ENCODE measurements at places on chromosomes 16 and 17.

- DNase-seq = no peak
Measured at GRCh38 chr16:58904291-58904690, 170.2 kb upstream of the GOT2 start.

GRCh38 chr16:75236232-75236631, 15.2 kb downstream of the BCAR1 start:
- DNase-seq = peak; percentile 51

DNA sequence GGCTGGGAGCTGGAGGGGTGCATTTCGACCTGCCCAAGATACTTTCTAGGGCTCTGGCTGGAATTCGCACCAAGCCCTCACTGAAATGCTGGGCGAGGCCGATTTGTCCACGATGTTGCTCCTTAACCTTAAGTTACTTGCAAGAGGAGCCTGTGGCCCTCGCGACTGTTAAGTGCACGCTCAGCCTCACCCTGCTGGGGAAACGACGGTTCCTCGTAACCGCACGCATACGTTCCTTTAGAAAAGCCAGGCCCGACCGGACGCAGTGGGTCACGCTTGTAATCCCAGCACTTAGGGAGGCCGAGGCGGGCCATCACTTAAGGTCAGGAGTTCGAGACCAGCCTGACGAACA, 607 bp upstream of the NCOR1 start:
- DNase-seq = peak; percentile 28

DNA sequence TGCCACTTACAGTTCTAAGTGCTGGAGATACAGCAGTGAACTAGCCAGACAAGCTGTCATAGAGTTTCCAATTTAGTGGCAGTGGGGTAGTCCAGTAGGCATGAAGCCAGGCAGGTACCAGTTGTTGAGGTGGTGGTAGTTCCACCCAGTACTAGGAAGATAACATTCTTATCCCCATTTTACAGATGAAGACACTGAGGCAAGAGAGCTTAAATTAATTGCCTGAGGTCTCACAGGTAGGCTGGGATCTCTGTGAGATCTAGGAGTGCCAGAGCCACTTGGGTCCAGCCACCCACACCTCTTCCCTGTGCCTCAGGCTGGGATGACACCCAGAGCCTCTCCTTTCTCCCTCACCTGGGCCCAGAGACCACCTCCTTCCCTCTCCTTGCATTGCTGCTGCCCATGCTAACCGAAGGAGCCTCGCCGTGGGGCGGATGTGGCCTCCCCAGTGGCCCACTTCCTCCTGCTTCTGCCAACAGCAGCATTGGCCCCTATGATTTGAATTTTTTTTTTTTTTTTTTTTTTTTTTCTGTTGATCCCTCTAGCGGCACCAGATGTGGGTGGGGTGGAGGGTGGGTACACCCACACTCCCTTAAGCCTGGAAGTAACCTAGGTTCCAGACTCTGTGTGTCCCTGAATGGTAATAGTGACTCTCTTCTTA, 114.0 kb downstream of the PRKCB start:
- peak; percentile 69 for DNase-seq

- no peak for DNase-seq
Measured at GRCh38 chr17:4891411-4892410, 7.6 kb upstream of the C17orf107 start.

GRCh38 chr16:20621406-20621805, 45.2 kb upstream of the ACSM2B start:
- no peak for DNase-seq

DNA sequence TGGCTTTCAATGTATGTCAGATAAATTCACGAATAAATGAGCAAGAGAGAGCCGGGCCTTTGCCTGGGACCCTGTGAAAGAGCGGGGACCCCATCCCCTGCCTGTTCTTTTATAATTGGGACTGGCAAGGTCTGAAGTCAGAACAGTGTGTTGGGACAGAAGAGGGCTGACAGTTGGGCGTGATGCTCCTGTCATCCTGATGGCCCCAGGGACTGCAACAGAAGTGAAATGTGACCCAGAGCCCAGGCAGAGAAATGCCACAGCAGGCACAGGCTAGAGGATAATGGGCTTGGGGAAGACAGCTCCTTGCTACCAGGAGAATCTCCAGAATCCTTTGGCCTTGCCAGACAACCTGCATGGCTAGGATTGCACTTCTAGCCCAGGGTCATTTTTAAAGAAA, 37.9 kb downstream of the GSG1L start:
- DNase-seq = no peak

GRCh38 chr17:57747221-57748017, 2.3 kb upstream of the CCDC182 start:
- DNase-seq = peak; percentile 59

- DNase-seq = peak; percentile 45
Measured at GRCh38 chr17:7932949-7933348, 943 bp downstream of the CNTROB start.

GRCh38 chr17:73316919-73317505, 5.2 kb upstream of the CDC42EP4 start:
- no peak for DNase-seq

DNA sequence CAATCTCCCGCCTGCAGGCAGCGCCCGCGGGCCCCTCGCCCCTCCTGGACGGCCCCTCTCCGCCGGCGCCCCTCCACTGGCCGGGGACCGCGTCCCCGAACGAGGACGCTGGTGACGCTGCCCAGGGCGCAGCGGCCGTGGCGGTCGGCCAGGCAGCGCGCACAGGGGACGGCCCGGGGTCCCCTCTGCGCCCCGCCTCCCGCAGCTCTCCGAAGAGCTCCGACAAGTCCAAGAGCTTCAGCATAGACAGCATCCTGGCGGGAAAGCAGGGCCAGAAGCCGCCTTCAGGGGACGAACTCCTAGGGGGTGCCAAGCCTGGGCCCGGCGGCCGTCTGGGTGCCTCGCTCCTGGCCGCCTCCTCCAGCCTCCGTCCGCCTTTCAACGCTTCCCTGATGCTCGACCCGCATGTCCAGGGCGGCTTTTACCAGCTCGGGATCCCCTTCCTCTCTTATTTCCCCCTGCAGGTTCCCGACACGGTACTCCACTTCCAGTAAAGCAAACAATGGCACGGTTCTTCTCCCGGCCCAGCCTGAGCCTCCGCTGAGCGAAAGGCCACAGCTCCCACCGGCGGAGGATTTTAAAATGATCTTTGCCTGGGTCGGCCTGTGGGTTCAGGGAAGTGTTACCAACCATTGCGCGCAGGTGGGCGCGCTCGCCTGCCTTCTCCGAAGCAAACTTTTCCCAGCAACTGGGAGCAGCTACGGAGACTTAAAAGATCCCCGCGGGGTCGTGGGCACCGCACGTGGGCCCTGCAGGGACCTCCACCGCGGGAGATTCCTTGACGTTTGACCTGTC, 1.1 kb downstream of the FOXL1 start:
- no peak for DNase-seq

DNA sequence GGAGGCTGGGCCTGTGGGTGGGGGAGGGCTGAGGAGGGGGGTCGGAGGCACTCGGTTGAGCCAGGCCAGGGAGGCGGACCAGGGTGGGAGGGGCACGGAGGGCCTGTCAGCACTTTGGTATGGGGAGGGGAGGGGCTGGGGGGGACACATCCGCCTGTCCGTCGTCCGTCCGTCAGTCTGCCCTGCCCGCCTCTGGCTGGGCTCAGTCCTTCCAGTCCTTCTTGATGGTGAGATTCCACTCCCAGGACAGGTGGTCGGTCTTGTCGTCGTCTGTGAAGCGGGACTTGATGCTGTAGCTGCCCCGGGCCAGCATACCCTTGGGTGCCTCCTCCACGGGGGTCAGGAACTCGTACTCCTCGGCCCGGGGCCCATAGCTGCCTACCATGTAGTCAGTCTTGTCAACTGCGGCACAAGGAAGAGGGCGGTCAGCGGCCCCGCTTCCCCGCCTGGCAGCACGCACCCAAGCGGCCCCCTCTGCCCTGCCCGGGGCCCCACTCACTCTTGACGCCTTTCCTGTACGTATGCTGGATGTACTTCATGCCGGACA, 2.4 kb downstream of the ARHGDIA start:
- DNase-seq = no peak

DNA sequence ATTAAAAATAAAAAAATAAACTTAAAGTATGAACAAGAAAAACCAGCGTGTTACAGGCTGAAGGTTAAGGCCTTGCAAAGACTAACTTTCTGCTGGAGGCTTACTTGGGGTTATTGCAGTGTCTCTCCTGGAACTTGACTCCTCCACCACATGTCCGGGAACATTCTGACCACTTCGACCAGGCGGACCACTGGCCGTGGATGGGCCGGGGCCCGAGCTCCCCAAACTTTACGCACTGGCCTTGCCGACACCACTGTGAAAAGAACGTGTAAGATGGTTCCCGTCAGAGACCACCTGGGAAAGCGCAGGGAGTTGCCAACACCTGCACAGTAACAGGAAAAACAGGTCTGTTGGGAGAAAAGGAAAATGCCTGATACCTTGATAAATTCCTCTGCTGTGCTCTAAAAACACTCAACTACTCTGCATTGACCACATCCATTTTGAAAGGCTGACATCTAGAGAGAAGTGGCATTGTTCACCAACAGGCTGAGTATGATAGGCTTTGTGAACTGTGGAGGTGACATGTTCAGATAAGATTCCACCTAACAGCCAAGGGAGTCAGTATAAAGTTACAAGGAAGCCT, 99.1 kb downstream of the ADAMTS18 start:
- no peak for DNase-seq

GRCh38 chr17:4588898-4589625, 4.7 kb downstream of the SMTNL2 start:
- DNase-seq = no peak

GRCh38 chr16:1157639-1158455, 4.9 kb downstream of the CACNA1H start:
- DNase-seq = no peak

GRCh38 chr16:30033270-30033669, 2.2 kb upstream of the TLCD3B start:
- peak; percentile 27 for DNase-seq

All from activated CD4-positive, alpha-beta T cell treated with anti-CD3 and anti-CD28 coated beads, Interleukin-2, amount 50 U/mL, for 16 hours (primary cell).